Stimulated activated CD4-positive, alpha-beta T cell treated with anti-CD3 and anti-CD28 coated beads, Interleukin-2, amount 100 ng/mL, for 24 hours (primary cell): ENCODE measurements at places on chromosomes 7 and 10.

DNA sequence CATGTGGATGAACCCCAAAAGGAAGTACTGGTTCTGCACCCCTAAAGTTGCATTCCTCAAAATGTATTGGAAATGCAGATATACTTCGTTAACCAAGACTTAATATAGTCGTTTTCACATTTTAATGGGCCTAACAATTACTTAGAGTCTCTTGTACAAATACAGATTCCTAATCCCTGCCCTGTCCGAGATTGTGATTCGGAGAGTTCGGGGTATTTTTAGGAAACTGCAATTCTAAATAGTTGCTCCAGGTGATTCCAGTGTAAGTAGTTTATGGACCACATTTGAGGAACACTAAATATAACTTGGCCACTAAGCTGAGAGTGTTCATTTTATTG lies 830 bp downstream of the TRUB1 start:
- DNase-seq, result no peak

DNA sequence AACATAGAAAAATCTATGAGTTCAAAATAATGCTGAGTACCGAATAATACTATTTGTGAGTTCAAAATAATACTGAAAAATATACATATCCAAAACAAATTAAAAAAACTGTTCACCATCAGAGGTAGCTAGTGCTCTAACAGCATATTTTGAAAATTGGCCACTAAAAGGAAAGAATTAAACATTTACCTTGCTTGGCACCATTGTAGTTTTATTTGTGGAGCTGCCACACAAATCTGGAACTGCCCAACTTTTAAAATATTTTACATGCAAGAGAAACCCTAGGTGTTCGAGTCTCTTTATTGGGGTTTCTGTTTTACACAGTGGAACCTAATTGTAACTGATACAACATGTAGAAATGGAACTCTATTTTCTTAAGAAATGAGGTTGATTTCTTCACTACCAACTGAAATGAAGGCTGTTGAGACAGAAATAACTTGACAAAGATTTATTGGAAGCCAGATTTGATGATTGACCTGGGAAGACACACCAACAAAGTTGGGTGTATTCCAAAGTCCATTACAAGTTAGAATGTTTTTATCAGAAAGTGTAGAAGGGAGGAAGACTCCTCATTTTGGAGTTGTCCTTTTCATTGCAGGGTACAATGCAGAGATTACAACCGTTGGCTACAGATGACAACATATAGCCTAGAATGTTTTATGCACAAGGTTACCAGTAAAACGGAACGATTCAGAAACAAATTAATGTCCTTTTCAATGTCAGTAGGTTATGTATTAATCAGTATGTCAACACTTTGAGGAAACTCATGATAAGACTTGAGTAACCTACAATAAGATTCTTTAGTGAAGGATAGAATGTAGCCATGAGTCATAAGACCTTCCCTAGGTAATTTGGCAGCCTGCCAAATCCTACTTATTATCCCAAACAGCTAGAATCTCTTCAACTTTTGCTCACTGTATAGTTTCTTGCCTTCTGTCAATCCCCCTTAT lies 73.8 kb upstream of the PAPSS2 start:
- DNase-seq, result no peak

GRCh38 chr10:110790913-110791506 lies 80.7 kb upstream of the PDCD4 start:
- DNase-seq, result no peak

DNA sequence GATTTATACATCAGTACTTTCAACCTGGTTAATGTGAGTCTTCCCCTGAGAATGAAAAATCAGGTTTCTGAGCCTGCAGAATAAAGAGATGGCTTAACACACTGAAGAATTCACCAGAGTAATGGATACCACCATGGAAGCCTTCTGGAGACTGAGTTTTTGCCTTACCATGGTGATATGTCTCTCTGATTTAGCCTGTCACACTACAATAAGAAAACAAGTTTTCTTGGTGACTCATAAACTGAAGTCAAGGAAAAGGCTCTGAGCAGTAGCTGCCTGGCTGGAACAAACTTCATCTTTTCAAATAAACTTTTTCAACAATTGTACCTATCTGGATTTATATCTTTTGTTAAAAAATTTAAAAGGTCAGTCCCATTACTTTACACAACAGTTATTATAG lies 229.0 kb downstream of the PRPF18 start:
- no peak for DNase-seq

- DNase-seq, result no peak
Observed at GRCh38 chr10:75231672-75232581, 3.8 kb downstream of the COMTD1 start.

GRCh38 chr10:122659651-122660050 lies 40.0 kb downstream of the C10orf120 start:
- DNase-seq, result no peak

DNA sequence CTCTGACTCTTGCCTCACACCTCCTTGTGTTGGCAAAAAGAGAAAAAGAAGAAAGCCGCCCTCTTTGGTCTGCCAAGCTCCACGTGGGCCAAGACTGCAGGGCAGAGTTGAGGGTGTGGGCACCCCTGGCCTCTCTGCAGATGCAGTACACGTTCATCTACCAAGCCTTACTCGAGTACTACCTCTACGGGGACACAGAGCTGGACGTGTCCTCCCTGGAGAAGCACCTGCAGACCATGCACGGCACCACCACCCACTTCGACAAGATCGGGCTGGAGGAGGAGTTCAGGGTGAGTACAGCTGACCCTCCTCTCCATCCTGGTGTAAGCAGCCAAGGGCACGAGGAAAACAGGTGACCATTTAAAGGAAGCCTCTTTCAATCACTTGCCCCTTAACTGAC lies 56.1 kb downstream of the MKI67 start:
- no peak for DNase-seq

- no peak for DNase-seq
Observed at GRCh38 chr7:99196536-99197258, 11.2 kb downstream of the KPNA7 start.

DNA sequence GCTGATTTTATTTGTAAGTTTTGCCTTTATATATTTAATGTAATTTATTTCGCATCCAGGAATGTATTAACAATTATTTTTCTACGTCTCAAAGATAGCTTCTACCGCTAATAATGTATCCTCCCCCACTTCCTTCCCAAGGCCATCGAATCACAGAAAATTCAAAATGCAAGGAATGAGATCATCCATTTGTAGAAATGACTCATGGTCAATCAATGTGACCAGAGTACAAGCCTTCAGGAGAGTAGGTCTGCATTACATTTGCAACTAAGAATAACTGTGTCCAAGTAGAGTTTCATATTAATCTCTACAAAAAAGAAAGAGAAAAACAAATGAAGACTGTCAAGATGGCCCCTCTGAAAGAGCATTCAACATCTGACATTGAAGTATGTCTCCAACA lies 205.9 kb upstream of the PHF14 start:
- DNase-seq, result no peak

- no peak for DNase-seq
Observed at GRCh38 chr7:103446049-103446520, at the start of gene SLC26A5. TSS of gene SLC26A5 (minus strand) at chr7:103446207. CDS start at chr7:103421514, 24,693 bp downstream.

DNA sequence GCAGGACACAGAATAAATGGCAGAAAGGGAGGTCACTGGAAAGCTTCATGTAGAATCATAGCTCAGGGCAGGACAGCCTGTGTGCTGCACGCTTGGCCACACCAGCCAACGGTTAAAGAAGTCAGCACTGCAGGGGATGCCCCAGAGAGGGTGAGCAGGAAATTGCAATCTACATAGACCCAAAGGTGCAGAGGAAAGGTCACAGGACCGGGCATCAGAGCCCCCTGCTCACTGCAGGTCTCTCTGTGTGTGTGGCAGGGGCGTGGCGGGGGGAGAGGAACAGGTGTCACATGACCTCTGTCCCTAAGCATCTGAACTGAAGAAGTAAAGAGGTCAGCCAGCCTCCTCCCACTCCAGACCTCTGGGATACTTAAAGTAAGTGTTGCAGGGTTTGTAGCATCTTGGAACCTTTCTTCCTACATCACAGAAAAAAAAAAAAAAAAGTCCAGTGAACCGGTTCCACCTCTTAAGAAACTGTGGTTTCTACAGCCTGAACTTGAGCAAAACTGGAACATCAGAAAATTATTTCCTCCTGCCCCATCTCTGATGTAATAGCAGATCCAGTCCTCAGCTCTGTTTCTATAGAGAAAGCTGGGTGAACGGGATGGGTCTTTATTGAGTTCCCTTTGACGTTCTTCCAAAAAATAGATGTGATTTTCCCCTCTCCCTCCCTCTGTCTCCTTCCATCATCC lies 64.3 kb downstream of the RGS10 start:
- DNase-seq, result no peak
